ENCODE measurements at places on chromosomes 7 and 10.

DNA sequence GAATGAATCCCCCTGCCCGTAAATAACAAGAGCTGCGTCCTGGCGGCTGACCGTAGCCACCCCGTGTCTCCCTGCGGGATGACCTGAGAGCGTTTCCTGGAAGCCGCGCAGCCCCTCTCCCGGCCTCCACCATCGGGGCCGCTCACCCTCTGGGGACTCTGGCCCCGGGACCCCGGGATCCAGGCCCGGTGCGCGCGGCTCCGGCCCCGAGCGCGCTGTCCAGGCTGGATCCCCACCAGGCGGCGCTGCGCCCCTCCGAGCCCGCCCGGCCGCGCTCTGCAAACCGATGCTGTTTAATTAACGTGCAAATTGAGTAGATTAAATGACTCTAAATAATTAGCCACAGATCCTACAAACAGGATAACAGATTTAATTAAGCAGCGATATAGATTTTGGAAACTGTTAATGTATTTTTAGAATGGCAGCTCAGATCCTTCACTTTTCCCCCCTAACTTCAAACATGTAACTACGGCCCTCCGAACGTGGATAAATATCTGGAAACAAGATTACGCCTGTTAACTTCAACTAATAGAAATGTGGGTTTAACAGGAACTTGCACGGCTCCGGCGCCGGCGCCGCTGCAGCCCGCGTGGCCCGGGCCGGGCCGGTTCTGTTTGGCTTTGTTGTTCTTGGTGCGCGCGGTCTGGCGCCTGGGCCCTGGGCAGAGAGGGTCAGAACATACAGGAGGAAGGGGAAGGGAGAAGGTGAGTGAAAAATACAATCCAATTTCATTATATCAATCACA, 7.1 kb upstream of the UNCX start:
- no peak for DNase-seq

- DNase-seq, result no peak
These were observed 34.0 kb downstream of the FAM20C start for GRCh38 chr7:226281-226895.

- DNase-seq, result no peak
These were observed at the start of gene NPFFR1 for GRCh38 chr10:70283445-70284399. TSS of gene NPFFR1 (minus strand) at chr10:70284004. CDS start at chr10:70283676, 328 bp downstream.

GRCh38 chr10:46525177-46525823, 31.2 kb downstream of the GPRIN2 start:
- DNase-seq, result no peak

DNA sequence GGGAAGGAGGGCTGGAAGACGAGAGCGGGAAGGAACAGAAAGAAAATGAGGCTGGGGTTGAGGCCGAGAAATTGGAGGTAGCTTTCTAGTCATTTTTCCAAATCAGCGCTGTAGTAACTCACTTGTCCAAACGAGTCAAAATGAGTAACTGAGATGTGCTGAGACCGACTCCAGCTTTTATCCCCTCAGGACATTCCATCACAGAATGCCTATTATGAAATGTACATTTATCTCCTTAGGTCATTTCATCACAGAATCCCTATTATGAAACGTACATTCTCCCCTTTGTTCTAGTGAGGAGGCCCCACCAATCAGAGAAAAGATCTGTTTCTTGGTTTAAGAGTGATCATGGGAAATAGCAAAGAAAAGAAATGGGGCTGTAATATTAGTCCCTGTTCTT, 55.7 kb upstream of the AMPH start:
- no peak for DNase-seq

DNA sequence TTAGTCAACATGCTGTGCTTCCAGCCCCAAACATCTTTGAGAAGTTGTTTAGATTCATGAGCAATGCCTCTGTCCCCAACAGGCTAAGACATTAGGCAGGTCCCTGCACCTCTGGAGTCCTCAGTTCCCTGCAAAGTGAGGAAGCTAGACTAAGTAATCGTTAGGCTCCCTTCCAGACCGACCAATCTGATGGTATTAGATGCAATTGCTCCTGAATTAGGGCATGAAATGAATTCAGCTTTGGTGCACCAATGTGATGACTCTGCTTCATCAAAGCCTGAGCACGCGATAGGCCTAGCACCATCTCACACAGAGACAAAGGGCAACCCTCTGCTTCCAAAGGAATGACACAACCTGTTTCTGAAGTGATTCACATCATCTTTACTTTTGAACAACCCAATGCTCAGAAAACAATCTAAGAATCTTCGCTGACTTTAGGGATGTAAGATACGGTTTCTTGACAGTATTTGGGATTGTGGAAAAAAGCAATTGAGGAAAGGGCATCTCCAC, 723 bp upstream of the TES start:
- no peak for DNase-seq

- no peak for DNase-seq
These were observed 9.6 kb upstream of the AGR3 start for GRCh38 chr7:16891338-16891737.

DNA sequence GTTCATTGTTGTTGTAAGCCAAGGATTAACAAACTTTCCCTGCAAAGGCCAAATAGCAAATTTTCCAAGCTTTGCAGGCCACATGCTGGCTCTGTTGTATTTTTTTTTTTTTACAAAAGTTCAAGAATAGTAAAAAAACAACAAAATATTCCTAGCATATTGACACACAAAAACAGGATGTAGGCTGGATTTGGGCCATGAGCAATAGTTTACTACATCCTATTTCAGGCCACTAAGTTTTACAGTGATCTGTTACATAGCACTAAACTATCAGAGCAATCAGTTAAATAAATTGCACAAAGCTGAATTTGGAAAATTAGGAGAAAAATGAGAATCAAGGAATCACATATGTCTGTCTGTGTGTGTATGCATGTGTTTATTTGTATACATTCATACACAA, 491.8 kb upstream of the GHITM start:
- DNase-seq, result no peak

DNA sequence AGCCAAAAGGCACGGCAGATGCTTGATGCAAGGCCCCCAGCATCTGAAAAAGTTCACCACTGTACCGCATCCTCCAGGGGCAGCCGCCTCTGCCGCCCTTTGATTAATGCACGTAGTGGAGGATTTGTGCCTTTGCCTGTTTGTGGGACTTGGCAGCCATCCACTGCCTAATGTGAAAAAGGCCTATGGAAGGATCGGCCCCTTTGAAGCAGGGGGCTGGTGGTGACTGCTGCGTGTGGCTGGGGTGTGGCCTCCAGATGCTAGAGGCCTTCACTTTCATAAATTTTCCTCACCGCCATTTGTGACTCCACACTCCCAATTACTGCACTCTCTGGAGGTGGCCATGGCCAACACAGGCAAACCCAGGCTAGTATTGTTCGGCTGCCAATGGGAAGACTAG, 226.0 kb downstream of the BMPER start:
- DNase-seq, result no peak

DNA sequence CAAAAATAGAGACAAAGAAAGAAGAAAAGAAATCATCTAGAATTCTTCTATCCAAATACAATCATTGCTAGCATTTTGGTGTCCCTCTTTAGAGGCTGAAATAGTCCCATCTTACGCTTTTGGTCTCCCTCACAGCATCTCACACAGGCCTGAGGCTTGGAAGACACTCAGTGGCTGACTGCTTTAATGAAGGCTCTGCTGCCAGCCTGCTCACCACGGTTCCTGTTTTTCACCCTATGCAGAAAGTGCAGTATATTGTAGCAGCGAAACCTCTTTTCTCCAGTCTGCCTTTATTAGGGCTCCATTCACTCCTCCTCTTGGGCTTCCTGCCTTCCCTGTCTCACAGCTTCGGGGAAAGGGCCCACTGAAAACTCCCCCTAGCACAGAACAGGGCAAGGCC, 102.2 kb downstream of the JCAD start:
- DNase-seq, result no peak

DNA sequence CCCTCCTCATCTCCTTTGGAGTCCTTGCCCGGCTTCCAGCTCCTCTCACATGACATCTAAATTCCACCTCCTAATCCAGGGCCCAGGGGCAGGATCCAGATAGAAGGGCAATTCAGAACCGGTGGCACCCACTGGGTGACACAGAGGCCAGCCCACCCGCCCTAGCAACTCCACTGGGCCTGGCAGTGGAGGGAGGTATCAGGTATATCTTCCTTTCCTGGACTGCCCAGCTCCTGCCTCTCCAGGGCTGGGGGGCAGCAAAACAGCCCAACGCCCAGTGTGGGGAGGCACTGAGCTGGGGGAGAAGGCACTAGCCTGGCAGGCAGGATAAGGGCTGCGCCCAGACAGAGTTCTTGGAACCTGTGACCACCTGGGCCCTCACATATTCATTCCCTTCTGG, 10.4 kb upstream of the TRIM8 start:
- DNase-seq, result no peak

GRCh38 chr7:133230591-133231194, 22.2 kb upstream of the EXOC4 start:
- peak; percentile 6 for DNase-seq

DNA sequence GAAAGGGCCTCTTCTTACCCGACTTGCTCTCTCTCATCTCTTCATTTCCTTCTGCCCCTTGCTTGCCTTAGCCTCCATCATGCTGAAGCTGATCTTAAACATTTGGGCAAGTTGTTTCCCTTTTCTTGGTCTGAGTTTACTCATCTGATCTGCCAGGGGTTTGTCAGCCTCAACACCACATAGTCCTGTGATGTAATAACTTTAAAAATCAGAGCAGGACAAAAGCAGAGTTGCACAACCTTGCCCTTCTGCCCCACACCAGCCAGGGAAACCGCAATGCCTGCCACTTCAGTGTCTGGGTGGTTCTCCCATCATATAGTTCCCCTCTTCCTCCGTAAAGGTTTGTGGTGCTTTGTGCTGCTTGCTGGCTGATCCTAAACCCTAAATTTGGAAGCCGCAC, 9.9 kb upstream of the LIPM start:
- DNase-seq, result no peak

GRCh38 chr10:89627830-89628229, 17.2 kb downstream of the PANK1 start:
- DNase-seq, result no peak

GRCh38 chr7:1693991-1694524, 24.0 kb downstream of the ELFN1 start:
- DNase-seq, result no peak

DNA sequence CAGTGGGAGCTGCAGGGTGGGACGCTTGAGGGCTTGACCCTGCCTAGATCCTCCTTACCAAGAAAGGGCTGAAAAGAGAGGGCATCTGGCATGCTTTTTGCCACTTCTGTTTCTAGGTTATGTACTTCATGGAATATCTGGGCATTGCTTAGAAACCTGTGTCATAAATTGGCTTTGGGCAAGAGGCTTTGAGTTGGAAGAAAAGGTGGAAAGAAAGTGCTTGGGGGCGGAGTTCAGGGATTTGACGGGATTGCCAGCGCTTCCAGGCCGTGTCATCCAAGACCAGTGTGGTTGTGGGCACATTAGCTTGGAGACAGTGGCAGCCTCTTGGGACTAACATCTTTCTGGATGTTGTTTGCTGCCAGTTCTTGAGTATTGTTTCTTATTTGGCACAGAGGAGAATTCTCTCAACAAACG, 825 bp downstream of the ZNF862 start:
- no peak for DNase-seq

DNA sequence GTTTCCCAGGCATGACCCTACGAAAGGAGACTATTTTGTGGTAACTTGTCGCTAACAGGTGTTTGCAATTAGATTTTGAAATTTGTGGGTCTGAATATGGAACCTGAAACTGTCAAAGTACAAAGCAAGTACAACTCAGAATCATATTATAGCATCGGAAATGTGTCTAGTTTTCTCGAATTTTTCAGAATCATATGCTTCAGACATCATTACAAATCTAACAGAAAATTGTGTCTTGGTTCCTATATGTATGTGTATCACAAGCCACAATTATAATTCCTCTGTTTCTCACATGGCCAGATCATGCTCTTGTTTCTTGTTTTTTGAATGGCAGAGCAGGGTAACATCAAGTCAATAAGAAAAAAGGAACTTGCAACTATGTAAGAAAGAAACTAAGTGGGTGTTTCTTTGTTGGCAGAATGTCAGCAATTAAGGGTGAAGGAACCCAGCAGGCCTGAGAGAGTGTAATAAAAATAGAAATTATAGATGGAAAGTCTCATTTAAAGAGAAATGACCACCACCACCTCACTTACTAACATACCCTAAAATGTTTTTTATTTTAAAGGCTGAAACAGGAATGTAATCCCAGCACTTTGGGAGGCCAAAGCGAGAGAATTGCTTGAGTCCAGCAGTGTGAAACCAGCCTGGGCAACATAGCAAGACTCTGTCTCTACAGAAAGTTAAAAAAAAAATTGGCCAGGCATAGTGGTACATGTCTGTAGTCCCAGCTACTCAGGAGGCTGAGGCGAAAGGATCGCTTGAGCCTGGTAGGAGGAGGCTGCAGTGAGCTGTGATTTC, 51.3 kb downstream of the PRTFDC1 start:
- no peak for DNase-seq

- DNase-seq, result no peak
These were observed 38.1 kb upstream of the DUSP5 start for GRCh38 chr10:110459600-110459999.

GRCh38 chr7:1532456-1533254, 2.2 kb downstream of the MAFK start:
- peak; percentile 34 for DNase-seq

DNA sequence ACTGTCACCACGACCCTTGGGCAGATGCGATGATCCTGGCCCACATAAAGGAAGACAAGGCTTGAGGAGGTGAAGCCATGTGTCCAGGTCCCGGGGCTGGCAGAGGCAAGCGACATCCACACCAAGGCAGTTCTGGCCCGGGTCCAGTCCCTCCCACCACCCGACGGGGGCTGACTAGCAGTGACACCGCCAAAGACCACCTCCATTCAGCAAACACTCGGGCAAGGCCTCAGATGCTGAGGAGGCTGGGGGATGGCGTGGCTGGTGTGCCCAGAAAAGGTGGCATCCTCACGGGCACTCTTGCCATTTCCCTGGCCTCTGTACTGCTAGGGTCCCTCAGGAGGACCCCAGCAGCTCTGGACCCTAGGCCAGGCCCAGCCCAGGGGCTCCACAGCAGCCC, 219.0 kb downstream of the ELFN1 start:
- no peak for DNase-seq

DNA sequence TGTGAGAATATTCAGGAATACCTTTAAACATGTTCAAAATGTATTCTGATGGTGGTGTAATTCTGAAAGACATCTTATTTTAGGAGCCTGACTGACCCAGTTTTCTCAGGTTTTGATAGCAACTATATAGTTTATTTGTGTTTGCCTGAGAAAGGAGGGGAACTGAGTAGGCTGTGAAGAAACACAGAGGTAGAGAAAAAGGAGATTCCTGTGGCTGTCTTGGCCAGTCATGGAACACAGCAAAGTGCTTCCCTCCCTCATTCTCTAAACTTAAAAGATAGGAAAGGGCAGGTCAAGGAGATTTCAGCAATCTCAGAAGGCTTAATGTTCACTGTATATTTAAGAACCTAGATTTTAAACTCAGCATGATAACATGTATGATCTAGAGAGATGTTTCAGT, 43.5 kb downstream of the ZMYND11 start:
- DNase-seq, result no peak

Data from stimulated activated CD8-positive, alpha-beta memory T cell treated with anti-CD3 and anti-CD28 coated beads, Interleukin-15, amount 100 ng/mL, for 4 hours (primary cell).